ENCODE measurements at places on chromosomes 7 and 10.

DNA sequence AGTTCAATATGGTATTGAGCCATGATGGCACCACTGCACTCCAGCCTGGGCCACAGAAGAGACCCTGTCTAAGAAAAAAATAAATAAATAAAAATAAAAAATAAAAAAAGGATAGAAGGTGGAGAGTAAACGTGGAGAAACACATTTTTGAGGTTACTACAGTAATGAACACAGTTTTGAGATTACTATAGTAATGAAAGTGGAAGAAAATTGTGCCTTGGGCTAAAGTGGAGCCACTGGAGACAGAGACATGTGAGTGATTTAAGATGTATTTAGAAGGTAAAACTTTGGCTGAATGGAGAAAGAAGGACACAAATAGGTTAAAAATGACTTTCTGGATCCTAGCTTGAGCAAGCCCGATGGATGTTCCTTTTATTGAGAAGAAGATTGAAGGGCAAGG, 76.8 kb downstream of the HGF start:
- no peak for DNase-seq

DNA sequence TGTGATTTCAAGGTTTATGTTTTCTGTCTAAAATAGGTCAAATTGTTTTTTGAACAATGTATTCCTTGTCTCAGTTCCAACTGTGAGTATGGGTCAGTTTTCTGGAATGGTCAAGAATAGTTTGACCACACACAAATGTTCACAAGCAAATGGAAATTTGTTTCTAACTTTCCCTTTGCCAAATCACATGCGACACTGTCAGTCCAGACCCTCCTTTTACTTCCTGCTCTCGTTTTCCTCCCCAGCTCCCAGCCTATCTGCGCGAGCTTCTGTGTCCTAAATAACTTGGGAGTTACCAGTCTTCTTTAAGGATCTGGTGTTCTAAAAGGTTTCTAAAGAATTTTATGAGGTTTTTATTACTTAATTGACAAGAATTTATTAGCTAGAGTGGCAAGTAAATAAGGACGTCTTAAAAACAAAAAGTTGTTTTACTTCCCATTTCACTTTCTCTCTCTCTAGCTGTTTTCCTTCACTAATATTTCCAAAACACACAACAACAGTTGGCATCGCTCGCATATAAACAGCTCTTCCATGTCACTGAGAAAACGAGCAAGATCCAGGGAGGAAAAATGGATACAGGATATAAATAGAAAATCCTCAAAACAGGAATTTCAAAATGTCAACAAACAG, 266.1 kb upstream of the KLF6 start:
- no peak for DNase-seq

- DNase-seq: no peak
These were observed 18.2 kb downstream of the HNRNPF start for GRCh38 chr10:43390759-43391158.

DNA sequence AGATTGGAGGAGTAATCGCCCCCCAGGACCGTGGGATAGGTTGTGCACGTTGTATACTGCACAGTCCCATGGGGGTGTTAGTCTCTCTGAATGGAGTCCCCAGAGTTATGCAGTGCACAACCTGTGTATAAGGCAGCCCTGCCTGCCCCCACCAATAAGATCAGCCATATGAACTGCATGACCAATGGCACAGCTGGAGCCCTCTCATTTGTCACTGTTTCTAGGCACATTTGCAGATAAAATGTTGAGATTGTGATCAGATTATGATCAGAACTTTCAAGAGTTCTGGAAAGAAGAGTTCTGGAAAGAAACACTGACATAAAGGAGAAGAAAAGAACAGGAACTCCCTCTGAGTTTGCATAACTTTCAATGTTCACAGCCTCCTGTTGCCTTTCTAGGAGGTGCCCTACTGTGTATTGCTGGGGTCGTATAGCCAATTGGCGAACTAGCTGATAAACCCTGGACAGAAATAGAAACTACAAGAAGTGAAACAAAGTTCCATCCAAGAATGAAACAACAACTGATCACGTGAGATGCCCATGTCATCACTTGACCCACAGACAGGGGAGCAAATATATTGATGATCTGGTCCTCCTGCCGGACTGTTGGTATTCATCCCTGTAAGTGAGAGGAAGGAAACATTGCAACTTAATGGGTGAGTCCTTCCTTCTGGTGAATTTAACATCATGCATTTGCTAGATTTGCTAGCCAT, 49.6 kb upstream of the TOMM7 start:
- DNase-seq: no peak

DNA sequence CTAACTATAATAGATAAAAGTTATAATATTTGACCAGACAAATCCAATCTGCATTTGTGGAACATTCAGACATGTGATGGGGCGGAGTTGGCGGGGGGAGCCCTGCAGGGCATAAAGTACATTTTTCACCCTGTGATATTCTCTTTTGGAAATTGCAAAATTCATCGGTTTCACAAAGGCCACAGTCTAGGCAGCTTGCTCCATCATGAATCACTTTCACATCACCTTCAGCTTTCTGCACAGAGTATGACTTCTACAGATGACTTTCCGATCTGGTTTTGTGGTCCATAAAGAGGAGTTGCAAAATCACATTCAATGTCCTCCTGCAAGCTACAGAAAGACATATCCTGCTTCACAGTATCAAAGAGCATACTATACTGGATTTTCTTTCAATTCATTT, 51.4 kb upstream of the APBB1IP start:
- DNase-seq: no peak

- no peak for DNase-seq
These were observed 154.0 kb upstream of the THSD7A start for GRCh38 chr7:11985971-11986370.

- DNase-seq: no peak
These were observed 110.0 kb upstream of the TRIM24 start for GRCh38 chr7:138349841-138350700.

DNA sequence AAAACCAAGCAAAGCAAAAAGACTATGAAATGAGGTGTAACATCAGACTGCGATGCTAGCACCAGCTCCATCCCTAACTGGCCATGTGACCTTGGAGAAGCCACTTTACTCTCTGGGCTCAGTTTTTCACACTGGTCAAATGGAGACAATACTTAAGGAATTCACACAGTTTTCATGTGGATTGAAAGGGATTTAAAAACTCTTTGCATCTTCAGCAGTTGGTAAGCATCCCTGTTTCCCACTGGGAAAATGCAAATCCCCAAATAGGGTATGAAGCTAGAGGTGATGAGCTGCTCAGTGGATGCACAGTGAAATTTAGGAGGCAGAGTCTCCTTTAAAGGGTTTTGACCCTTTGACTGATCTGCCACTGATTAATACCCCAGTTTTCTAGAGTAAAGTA, 240.7 kb downstream of the SORCS3 start:
- DNase-seq: no peak

- DNase-seq: no peak
These were observed 93.8 kb downstream of the C1GALT1 start for GRCh38 chr7:7276161-7276560.

DNA sequence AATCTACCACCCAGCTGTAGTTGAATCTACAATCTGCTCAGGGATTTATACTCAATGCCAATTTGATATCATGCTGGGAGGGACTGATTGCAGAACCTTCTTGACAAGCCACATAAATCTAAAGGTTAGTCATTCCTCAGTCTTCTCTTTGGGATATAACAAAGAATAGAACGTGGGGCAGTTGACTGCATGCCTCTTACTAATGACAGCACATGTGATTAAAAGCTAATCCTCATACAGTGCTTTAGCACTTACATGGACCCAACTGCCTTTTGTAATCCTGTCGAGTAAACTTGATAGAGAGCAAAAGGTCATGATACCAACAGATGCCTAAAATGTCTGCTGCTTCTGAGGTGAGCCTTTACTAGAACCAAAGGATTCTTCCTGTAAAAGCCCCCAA, 12.3 kb downstream of the KLHL7 start:
- DNase-seq: no peak

- no peak for DNase-seq
These were observed 888.4 kb upstream of the PHF14 start for GRCh38 chr7:10085231-10085630.

DNA sequence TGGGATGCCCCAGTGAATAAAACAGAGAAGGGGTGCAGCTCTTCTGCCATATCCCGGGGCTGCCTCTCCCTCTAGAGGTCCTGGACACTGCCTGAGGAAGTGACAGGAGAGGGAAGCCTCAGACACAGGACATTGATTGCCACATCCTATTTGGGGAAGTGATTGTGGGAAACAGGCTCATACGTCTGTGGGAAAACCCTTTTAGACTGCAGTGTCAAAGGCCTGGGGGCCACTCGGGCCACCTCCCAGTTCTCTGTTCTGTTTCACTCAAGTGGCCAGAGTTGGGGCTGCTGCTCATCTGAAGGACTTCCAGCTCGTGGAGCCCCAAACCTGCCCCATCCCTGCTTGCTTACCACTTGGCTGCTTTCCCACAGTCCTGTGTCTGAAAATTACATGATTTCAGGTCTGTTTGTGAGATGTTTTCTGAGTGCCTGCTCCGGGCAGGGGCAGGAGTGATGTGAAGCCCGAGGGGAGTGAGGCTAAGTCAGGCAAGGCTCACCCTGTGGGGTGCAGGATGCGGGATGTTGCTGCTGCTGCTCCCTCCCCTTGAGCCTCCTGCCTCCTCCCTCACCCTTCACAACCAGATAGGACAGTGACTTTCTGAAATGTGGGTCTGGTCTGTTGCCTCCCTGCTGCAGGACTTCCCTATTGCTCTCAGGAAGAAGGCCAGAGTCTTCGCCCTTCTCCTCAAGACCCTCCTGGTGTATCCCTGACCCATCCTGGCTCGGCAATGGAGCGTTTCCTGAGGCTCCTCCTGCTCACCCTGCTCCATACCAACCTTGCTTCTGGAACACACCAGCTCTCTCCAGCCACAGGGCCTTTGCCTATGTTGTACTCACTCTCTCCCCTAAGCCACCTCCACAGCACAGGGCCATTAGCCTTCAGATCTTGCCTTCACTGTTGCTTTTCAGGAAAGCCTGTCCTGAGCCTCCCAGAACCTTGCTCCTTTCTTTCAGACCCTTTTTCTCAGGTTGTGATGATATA, 58.4 kb downstream of the NEURL1 start:
- no peak for DNase-seq

DNA sequence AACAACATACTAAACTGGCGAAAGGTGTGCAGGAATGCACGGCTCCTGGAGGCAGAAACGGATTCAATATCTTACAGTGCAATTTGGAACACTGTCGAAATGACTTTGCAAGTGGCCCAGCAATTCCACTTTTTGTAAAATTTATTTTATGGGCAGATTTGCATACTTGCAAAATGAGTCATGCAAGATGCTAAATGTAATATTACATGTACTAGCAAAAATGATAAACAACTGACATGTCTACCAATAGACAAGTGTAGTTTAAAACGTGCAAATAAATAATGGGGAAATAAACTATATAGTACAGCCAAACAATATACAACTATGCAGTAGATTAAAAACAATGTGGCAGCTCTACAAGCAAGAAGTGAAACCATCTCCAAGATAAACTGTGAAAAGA, 97.7 kb downstream of the ARHGAP12 start:
- DNase-seq: no peak

DNA sequence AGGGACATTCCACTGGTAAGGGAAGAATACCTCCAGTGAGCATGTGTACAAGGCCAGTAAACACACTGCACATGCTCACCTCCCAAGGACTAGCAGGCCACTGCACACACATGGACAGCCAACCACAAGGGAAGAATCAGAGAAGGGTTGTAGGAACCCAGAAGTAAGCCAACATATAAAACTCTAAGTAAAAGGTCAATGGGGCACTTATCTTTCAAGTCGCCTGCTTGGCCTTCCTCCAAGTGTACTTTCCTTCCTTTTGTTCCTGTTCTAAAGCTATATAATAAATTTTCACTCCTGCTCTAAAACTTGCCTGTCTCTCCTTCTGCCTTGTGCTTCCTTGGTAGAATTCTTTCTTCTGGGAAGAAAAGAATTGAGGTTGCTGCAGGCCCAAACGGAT, 33.0 kb downstream of the ORC5 start:
- no peak for DNase-seq

GRCh38 chr7:20754001-20754400, 32.7 kb downstream of the SP8 start:
- DNase-seq: no peak

DNA sequence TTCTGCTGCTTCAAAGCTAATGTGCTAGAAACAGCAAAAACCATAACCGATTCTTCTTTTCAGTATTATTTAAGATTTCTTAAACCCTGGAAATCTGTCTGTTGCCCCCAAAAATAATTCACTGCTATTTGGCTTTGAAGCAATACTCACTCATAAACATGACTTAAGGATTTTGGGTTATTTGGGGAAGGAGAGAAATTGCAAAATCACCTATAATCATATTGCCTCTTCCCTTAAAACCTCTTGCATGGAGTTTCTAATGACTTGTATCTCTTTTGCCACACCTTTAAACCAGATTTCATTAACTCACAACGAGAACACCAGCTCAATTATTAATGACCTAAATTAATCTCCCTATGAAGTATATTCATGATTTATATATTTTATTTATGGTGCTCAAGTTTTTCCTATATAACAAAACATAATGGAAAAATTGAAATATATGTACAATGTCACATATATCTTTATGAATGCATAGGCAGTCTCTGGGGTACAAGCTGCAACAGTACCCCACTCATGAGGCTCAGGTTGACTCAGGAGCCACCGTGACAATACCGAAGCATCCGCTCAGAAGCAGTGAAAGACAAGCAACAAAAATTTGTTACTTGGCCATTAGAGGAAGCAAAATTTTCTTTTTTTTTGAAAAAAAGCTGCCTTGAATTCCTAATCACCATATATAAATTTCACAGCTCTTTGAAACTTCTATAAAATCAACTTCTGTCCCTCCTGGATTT, 3.0 kb downstream of the NAMPT start:
- no peak for DNase-seq

GRCh38 chr10:68517188-68517587, 10.1 kb downstream of the SLC25A16 start:
- no peak for DNase-seq
